ENCODE measurements at places on chromosomes 4 and X.
A peak's percentile ranks its signal among the peaks of the same experiment; 100 is the strongest.

- DNase-seq, result peak; percentile 31
These were observed 746 bp downstream of the PPAT start for GRCh38 chr4:56434599-56435139.

DNA sequence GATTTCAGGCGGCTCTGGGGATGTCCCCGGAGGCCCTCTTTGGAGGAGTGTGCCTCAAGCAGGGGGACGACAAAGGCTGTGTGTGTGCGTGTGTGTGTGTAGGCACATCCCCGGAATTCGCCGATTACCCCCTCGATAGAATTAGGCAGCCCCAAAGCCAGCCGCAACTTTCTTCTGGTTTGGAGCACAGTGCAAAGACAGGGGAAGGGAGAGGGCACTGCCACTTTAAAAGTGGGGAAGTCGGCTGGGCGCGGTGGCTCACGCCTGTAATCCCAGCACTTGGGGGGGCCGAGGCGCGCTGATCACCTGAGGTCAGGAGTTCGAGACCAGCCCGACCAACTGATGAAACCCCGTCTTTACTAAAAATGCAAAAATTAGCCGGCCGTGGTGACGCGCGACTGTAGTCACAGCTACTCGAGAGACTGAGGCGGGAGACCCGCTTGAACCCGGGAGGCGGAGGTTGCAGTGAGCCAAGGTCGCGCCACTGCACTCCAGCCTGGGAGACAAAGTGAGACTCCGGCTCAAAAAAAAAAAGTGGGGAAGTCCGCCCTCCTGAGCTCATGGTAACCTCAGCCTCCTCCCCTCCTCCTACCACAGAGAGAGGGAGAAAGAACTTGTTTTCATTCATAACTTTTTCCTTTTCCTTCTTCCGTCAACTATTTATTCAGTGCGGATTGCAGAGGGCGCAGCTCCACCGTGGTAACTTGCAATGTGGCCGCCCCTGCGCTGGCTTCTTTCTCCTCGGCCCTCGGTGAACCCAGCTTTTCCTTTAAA lies 2.4 kb downstream of the SPRY1 start:
- DNase-seq, result peak; percentile 37

DNA sequence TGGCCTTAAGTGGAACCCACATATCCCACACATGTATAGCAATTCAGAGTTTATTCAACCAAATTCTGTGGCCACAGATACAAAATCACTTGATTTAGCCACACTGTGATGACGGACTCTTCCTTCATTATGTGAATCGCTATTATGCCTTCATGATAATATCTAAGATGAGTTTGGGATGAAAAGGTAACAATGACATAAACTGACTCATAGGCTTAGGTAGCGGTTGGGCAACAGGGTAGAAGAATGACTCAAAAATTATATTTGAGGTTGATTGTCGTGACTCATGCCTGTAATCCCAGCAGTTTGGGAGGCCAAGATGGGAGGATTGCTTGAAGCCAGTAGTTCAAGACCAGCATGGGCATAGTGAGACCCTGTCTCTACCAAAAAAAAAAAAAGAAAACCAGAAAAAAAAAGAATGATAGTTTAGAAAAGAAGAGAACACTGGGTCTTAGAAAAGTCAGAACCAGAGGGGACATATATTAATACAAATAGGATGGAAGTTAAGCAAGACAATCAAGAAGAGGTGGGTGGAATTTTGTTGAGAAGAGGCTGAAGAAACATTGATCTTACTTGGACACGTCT lies 70.4 kb upstream of the USP9X start:
- DNase-seq, result peak; percentile 64

DNA sequence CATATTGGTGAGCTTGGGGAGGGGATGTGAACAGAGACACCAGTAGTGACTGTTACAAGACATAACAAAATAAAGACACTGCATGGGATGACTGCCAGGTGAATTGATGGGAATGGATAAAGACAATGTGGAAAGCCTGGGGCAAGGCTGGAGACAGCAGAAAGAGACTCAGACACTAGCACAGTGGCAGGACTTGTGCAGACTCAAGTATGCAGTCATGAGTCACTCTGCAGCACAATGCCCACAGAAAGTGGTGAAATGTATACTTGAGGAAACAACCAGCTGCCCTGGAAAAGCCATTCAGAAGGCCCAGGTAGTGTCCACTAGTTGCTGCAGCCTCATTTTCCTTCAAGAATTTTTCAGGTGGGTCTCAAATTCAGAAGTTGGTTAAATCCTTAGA lies 452.3 kb downstream of the MID1IP1 start:
- DNase-seq, result peak; percentile 54

- DNase-seq, result peak; percentile 62
These were observed 5.6 kb upstream of the SMIM31 start for GRCh38 chr4:164748375-164748774.

DNA sequence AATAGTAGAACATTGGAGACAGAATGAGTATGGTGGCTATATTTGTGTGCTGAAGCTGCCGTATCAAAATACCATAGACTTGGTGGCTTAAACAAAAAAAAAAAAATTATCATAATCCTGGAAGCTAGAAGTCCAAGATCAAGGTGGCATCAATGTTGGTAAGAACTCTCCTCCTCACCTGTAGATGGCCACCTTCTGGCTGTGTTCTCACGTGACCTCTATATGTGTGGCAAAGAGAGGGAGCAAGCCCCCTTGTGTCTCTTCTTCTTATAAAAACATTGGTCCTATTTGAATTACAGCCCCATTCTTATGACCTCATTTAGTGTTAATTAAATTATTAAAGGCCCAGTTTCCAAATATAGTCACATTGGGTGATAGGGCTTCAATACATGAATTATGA lies 1640.9 kb upstream of the PCDH7 start:
- DNase-seq, result no peak

- no peak for DNase-seq
These were observed 37.0 kb downstream of the IRS4 start for GRCh38 chrX:108699368-108699767.

DNA sequence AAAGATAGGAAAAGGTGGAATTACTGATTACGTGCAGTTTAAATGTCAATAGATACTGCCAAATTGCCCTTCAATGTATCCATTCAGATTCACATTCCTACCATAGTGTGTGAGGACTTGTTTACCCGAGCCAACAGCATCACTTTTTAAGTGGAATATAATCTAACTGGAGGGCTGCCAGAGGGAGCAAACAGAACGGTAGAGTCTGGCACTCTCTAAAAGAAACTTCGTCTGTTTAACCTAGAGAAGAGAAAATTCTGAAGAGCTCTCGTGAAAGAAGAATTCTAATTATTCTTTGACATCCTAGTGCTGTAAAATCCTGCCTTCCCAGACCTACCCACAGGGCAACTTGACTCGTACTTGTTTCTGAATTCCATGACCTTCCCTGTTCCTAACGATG lies 23.2 kb downstream of the SMIM43 start:
- no peak for DNase-seq

DNA sequence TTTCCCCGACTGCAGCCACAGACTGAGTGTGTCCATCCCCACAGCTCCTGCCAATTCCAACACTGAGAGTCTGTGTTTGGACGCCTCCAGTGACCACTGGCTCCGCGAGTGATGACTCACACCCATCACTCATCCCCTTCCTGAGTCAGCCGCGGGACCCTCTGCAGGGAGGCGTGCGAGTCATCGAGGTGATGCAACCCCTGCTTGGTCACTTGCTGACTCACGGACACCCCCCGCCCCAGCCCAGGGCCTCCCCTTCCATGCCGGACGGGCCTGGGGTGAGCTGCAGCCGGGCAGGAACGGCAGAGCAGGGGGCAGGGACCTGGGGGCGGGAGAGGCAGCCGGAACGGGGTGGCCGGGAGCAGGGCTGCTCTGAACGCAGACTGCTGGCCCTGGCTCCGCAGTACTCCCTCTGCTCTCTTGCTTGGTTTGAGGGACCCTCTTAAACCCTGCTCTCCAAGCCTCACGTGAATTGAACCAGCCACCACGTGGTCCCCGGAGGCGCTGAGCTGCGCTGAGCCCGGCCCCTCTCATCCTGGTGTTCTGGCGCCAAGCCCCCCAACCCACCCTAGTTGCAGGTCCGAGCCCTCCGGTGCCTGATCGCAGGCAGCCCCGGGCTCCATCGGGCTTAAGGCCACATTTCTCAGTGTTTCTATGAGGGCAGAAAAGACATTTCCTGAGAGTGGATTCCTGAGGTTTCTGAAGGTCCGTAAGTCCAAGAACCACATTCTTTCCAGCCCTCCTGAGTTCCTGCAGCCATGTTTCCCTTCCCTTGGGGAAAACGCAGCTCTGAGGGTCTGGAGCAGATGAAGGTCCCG lies 32.4 kb downstream of the FGFRL1 start:
- DNase-seq, result peak; percentile 95

DNA sequence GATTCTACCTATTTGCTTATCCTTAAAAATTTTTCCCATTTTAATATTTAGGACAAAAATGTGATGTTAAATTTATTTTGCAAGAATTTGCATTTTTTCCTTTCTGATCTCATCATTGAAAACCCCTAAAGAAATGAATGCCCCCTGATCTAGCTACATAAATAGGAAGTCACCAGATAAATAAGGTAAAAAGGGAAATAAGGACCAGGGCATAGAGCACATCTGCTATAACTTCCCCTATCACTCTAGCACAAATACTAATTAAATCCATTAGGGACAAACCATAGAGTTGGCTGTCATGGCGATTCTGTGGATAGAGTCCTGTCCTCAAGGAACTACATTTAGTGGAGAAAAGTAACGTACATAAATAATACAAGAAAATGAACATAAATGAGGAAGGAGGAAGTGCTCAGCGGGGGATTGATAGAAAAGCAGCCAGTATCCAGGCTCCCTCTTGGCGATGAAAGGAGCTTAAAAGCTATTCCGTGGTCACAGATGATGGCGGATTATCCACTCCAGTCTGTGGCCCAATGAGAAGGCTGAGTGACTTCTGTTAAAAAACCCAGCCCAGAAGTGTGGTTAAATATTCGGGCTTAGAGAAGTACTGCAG lies 76.9 kb upstream of the RPL34 start:
- DNase-seq, result no peak

DNA sequence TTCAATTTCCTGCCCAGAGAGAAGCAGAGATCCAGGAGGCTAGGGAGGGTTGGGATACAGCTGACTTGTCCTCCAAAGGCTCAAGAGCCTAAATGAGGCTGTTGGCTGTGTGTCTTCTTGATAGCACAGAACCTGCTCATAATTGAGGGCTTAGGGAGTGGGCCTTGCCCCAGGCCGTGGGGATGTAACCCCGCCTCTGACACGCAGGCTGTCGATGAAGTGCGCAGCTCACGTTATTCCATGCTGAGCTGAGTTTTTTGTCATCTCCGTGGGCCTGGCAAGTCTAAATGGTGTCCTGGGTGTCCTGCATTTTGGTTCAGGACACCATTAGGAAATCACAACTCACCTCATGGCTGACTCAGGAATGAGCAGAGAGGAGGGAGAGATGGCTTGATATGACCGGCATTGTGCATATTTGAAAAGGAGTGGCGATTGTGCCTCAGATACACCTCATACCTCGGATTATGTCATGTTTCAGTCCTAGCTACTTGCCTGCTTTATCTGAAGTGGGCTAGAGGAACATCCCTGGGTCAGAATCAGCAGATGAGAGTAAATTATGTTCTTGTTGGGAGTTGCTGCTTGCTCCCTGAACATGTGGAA lies 43.7 kb downstream of the FHDC1 start:
- DNase-seq, result peak; percentile 72

GRCh38 chrX:120090208-120090607 lies 12.7 kb upstream of the RHOXF2B start:
- no peak for DNase-seq

- DNase-seq, result no peak
These were observed 30.8 kb downstream of the DAPP1 start for GRCh38 chr4:99847362-99847976.

DNA sequence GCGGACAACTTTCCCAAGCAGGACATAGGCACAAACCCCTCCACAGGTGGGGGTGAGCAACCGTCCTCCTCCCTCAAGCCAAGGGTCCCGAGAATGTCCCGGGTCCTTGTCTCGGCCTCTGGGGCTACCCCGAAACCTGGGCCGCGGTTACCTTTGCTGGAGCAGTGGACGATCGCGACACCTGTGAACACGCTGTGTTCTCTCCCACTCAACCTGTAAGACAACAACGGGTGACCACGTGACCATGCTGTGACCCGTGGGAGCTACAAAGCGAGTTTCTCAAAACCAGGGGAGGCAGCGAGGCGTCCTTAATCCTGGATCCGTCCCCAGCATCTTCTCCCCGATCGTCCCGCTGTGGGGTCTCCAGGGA lies 17.9 kb downstream of the ASMTL start:
- DNase-seq, result no peak

DNA sequence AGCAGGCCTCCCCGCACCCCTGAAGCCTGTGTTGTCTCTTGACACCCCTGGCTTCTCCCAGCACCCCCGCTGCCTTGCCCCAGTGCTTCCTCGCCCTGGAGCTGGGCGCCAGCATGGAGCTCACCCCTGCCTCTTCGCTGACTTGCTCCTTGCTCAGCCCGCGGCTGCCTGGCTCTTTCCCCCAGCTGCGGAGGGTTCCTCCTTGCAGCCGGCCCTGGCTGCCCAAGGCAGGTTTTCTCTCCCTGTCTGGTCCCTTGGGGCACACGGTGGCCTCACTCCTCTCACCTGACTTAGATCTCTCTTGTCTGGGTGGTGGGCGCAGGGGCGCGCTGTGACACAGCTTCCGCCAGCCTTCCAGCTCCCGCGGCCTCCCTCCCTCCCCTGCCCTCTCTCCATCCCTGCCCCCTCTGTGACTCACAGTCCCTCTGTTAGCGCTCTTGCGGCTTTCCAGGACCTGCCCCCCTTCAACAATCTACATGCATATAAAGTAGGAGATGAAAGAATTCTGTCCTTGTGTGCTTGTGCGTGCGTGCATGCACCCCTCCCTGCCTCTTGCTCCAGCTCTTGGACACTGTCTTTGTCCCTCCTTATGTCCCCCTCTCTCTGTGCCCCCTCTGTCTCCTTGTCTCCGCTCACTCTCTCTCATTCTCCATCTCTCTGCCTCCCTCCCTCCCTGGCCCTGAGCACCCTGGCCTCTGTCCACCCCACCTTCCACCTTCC lies 2.2 kb downstream of the PLXNB3 start:
- DNase-seq, result no peak

DNA sequence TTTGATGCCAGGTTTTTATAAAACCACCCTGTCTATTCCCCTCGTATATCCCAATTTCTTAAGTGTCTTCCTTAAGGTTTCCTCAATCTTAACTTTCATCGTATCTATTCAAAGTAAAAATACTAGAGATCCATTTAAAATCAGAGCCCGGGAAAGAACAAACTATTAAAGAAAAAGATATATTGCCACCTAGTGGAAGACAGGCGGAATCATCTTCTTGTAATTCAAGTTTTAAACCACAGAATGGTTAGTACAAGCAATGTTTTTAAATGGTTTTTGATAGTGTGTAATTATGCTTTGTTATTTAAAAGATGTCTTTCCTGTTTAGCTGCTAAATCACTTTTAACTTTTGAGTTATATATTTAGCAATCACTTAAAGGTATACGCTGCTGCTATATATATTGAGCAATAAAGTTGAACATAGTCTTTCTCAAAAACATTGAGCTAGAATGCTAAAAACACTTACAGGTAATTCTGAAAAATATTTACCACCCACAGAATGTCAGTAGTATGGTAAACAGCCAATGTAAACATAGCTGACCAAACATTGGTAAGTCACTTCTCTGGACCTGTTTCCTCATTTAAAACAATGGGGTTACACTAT lies 18.2 kb downstream of the PRDM8 start:
- no peak for DNase-seq

Measured in trophoblast cell (in vitro differentiated cells and primary cell).